Smooth muscle cell of the umbilical artery (primary cell): ENCODE measurements at places on chromosomes 13 and 19. TPM values are rescaled to one million over a fixed set of nuclear protein-coding genes. Genes with fewer than 3 reads are reported as not detected.

ZNF208 gene
- total RNA-seq: under 0.01 TPM in 1 of 2 replicates, not detected in the other

C1QTNF9B gene
- not detected in 2 replicates for total RNA-seq

BCAM gene
- total RNA-seq: 9.3 and 20.2 TPM in 2 replicates

MFSD12 gene
- 117 and 155 TPM in 2 replicates for total RNA-seq

ADGRE2 gene
- total RNA-seq: under 0.01 and 0.32 TPM in 2 replicates

CCDC8 gene
- 25.0 and 30.0 TPM in 2 replicates for total RNA-seq

SERPINE3 gene
- 0.05 TPM in 1 of 2 replicates, not detected in the other for total RNA-seq

FAM83E gene
- 0.30 and 0.88 TPM in 2 replicates for total RNA-seq

NBEA gene
- 20.5 and 24.2 TPM in 2 replicates for total RNA-seq

HPN gene
- not detected in 2 replicates for total RNA-seq

ANGPTL4 gene
- total RNA-seq: 8.6 and 13.4 TPM in 2 replicates

GSX1 gene
- total RNA-seq: not detected in 2 replicates

KIR2DL4 gene
- not detected in 2 replicates for total RNA-seq

WASF3 gene
- 13.1 and 14.0 TPM in 2 replicates for total RNA-seq

ATP4A gene
- total RNA-seq: not detected in 2 replicates

ZNF154 gene
- 4.2 and 4.9 TPM in 2 replicates for total RNA-seq

ADM5 gene
- 0.51 and 0.59 TPM in 2 replicates for total RNA-seq

SELENOV gene
- not detected in 2 replicates for total RNA-seq

NLRP11 gene
- total RNA-seq: not detected in 2 replicates
